ENCODE measurements at places on chromosomes 1 and 21. TPM values are rescaled to one million over a fixed set of nuclear protein-coding genes. Genes with fewer than 3 reads are reported as not detected.

DNA sequence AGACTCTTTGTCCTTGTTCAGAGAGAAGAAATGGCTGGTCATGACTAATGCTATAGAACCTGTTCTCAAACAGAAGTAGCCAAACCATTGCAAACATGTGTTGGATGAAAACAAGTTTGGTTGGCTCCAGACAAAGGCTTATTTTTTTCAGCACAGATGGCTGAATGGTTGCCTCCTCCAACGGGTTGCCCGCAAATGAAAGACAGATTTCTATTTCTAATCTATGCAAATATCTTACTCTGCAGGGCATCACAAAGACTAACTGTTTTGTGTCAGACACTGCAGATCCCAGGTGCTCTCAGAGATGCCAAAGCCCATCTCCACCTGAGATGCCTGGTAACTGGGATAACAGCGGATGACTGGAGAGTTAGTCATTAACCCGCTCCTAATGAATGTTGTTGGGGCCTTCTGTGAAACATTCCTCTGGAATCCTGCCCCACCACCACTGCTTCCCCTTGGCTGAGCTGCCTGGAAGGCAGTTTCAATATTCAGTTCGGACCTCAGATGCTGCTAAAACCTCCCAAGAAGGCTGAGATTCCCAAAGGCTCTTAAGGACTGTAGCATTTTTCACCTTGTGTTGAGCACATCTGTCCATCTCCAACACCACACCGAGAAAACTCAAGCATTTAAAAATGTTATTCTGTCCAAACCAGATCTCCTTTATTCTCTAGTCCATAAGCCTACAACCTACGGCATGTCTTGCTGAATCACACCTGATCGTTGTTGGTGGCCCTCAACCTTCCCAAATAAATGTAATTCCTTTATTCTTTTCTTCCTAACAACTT is 104.4 kb downstream of the PTPN14 start:
- DNase-seq: peak; percentile 89

DNA sequence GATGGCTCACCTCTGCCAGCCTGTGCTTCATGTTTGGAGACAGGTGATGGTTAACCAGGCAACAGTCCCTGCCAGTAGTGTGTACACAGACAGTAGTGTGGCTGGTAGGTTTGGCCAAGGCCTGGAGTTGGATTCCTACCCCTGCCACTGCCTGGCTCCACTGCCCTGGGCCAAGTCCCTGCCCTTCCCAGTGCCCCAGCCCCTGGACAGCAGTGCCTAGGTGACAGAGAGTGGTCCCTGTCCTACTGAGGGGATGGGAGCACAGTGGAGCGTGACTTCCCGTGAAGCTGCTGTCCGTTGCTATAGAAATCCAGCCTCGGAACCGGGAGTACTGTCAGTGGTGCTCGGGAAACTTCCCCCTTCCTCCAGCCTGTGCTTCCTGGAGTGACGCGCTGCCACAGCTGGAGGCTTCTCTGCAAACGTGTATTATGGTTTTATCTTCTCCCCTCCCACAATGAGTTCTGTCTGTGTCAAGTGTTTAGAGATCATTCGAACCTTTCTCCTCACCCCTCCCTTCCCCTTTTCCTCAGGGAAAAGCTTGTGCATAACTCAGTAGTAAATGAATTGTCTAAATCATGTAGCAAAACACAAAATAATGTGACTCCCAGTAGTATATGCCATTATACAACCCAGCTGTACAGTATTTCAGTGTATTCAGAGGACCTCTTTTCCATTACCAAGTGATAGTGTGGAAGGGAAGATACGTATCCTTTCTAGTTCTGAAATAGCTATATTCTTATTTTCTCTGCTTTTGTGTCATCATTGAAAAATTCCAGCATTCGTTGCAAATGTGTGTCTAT is 73.4 kb downstream of the GALNT2 start:
- DNase-seq: peak; percentile 45

DNA sequence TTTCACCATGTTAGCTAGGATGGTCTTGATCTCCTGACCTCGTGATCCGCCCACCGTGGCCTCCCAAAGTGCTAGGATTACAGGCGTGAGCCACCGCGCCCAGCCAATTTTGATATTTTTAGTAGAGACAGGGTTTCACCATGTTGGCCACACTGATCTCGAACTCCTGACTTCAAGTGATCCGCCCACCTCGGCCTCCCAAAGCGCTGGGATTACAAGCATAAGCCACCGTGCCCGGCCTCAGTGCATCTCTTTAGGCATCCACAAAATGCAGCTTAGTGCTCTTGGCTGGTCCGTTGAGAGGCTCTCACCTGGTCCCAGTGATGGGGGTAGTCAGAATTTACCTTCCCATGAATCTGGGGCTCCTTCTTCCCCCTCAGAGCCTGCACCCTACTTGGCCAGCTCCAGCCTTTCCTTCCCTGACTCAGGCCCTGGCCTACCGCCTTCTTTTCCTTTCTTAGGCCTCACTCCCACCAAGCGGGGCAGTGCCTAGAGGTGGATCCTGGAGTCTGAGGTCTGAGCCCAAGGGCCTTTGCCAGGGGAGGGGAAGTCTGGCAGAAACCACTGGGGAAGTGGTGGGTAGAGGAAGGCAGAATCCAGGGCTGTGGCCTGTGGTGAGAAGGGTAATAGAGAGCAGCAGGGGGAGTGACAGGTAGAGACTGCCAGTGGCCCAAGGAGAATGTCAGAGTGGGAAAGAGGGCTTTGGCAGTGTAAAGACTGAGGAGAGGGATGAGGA is 3.7 kb downstream of the LENEP start:
- DNase-seq: no peak

DNA sequence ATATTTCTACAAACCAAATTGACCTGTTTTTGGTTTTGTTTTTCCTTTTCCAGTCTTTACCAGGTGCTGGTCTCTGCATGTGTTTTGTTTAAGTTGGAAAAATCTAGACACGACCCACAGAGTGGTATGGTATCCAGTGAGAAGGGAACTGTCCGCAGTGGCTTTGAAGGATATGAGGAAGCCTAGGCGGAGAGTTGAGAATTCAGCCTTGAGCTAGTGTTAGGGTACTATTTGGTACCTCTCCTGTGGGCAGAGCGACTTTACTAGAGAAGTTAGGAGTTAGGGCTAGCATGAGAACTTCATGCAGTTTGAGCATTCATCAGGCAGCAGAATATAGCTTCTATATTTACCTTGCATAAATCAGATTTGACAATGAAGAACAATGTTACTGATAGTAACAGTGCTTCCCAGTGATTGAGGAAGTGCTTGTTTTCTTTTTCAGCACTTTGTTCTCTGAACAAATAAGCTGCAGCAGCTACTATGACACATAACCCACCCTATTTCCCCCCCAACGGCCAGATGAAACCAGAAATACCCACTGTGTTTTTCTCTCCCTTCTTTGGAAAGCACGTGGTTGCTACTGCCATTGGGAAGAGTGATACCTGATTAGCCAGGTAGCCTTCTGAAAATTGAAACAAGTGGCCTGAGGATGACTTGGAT is 19.0 kb downstream of the MRPS6 start:
- DNase-seq: peak; percentile 82

GRCh38 chr1:14324248-14324630 is 274.2 kb upstream of the KAZN start:
- DNase-seq: no peak

DNA sequence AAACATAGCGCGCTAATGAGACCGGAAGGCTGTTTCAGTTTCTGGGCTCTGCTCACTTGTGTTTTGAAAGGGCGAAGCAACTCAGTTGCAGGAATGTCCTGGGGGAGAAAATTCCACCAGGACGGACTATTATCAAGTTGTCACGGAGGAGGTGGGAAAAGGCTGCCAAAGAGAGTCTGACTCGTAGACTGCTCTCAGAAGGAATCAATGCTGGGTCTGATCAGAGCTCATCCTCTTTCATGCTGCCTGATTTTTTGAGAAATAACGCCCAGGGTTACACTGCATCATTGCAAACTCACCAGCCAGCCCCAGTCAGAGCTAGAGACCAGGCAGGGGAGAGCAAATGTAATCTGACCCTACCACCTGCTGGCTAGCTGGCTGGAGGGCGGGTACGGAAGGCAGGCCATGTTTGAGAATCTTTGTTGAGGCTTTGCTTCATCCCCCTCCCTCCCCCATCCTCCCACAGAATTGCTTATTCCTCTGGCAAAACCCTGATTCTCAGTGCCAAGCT is 36.4 kb upstream of the BCL9 start:
- DNase-seq: no peak

GRCh38 chr1:145963265-145964019 is 933 bp downstream of the ANKRD34A start:
- no peak for DNase-seq

DNA sequence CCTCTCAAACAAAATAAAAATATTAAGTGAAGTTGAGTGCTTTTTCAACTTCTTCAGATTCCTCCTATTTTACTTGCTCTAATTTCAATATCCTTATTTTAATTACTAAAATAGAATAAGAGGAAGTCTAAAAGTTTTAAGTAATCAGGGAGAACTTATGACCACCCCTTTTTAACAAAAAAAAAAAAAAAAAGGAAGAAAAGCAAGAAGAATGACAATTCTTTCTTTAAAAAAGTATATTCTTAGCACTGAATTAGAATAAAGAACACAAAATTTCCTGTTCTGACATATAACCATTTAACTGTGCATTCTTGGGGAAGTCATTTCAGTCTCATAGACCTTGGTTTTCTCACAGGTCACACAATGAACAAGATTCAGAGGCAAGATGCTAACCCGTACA is 46.8 kb downstream of the SAMSN1 start:
- DNase-seq: no peak

DNA sequence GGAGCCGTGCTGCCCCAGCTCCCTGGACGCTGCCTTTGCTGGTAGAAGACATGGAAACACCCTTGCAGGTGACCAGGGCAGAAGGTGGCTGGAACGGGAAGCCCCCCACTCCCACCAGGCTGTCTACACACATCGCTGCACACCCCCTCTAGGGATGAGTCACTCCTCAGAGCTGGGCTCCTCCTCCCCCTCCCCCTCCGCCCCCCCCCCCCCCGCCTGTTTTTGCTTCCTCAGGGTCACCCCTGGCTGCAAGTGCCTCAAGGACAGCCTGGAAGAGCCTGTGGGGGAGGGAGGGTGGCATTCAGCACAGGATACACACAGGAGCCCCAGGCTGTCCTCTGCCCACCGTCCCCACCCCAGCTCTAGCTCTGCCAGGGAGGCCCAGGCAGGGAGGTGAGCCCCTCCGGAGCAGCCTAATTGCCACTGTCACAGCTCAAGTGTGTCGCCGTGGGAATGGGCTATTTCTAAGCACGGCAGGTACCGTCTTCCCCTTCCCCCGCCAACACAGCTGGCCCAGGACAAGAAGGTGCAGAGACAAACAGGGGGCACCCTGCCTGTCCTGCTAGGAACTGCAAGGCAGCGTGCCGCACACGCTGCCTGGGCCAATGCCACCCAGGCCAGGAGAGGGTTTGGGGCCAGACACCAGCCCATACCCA is 2.5 kb downstream of the FNDC10 start:
- DNase-seq: no peak

GRCh38 chr1:33435096-33435820 is 4.4 kb upstream of the PHC2 start:
- no peak for DNase-seq

GRCh38 chr1:206778031-206778430 is 5.7 kb upstream of the IL10 start:
- DNase-seq: no peak

DNA sequence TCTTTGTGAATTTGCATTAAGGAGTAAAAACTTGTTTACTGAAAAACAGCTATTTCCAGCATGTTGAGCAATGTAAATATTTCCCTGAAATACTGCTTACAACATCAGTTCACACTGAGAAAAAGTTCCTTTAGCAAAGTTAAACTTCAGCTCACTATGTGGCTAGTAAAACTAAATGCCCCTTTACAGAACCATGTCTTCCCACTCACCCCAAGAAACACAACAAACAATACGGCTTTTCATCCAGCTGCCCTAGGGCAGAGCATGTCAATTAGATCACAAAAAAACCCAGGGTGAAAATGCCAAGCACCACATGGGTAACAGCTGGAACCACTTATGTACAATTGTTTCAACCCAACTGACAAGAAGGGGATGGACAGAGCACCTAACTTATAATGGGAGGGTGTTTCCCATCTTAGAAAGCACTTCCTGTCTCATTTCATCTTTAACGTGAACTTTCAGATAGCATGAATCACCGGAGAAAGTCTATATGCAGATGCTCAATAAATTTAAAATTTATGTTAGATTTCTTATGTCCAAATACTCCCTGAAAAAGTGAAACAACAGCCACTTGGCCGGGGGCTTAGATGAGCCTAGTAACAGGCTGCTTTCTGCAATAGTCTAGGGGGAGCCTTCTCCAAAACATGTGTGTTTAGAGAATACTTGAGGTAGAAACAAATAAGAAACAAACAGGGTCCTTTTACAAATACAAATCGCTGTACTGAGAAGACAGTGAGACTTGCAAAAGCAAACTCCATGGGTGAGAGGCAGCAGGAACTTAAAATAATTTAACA is 6.6 kb downstream of the NID1 start:
- no peak for DNase-seq

- no peak for DNase-seq
Measured at GRCh38 chr1:161021970-161022353, 1.0 kb upstream of the F11R start.

GRCh38 chr1:59107516-59107915 is 189.4 kb upstream of the FGGY start:
- DNase-seq: no peak

- DNase-seq: peak; percentile 48
Measured at GRCh38 chr1:231315887-231316286, 21.8 kb downstream of the EXOC8 start.

- no peak for DNase-seq
Measured at GRCh38 chr1:81573458-81573857, 227.3 kb upstream of the ADGRL2 start.

- no peak for DNase-seq
Measured at GRCh38 chr1:116243333-116244054, 129.6 kb upstream of the ATP1A1 start.

Gene SH2D2A
- not detected for total RNA-seq

Gene SHISAL2A
- not detected for total RNA-seq

Gene GUCA2B
- total RNA-seq: not detected

Gene AADACL3
- total RNA-seq: not detected

Gene PARS2
- 4.0 TPM for total RNA-seq
